Naive B cell (primary cell): ENCODE measurements at places on chromosomes 2 and 18. TPM values are rescaled to one million over a fixed set of nuclear protein-coding genes. Genes with fewer than 3 reads are reported as not detected.

Gene OSBPL6
- polyA plus RNA-seq, result not detected

GRCh38 chr2:147657086-147658000, 187.5 kb upstream of the ACVR2A start:
- no peak overlapping the region for H3K27ac ChIP-seq
- H3K4me1 ChIP-seq, result no peaks in the 10 kb centered on the region
- no peaks in the 10 kb centered on the region for H3K36me3 ChIP-seq
- no peak overlapping the region for H3K4me3 ChIP-seq
- no peak for DNase-seq

GRCh38 chr2:37767959-37768925, 96.8 kb upstream of the CDC42EP3 start:
- H3K27me3 ChIP-seq, result peaks cover 4% of the 10 kb centered on the region
- no peaks in the 10 kb centered on the region for H3K4me1 ChIP-seq
- H3K27ac ChIP-seq, result no peak overlapping the region

Gene GAD1
- not detected for polyA plus RNA-seq

- no peak for DNase-seq
- H3K27ac ChIP-seq, result no peak overlapping the region
- no peaks in the 10 kb centered on the region for H3K27me3 ChIP-seq
Measured at GRCh38 chr2:225309516-225309915, 90.0 kb upstream of the NYAP2 start.
